ENCODE measurements at places on chromosomes 5 and 9. TPM values are rescaled to one million over a fixed set of nuclear protein-coding genes. Genes with fewer than 3 reads are reported as not detected.

DNA sequence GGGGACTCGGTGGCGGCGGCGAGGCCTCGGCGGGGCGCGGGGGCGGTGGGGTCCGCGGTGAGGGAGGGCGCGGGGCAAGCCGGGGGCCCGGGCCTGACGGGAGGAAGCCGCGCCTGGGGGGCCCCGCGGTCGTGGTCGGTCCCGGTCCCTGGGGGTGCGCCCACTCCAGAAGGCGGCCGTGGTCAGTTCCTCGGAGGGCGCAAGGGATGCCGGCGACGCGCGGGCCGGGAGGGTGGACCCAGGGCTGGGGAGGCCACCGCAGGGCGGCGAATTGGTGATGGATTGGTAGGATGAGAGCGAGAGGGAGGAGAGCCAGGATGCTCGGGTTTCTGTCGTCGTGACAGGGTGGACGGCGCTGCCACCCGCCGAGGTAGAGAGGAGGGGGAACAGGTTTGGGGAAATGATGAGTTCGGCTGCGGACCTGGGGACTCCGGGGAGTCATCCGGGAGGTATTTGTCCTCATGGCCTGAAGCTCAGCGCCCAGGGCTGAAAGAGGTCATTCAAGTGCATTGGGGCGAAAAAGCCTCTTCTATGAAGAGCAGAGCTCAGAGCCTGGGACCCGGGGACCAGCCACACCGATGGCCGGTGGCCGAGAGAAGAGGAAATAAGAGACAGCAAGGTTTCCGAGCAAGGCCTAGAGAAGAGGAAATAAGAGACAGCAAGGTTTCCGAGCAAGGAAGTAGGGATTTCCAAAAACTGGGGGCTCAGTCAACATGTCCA is 557 bp downstream of the GNG10 start:
- no peak for DNase-seq

GRCh38 chr5:69432412-69433206 is 17.7 kb downstream of the MARVELD2 start:
- no peak for DNase-seq

- no peak for DNase-seq
These were observed 63.5 kb upstream of the RAD23B start for GRCh38 chr9:107219486-107220077.

GRCh38 chr5:150734579-150735384 is 24.0 kb downstream of the DCTN4 start:
- DNase-seq = no peak

DNA sequence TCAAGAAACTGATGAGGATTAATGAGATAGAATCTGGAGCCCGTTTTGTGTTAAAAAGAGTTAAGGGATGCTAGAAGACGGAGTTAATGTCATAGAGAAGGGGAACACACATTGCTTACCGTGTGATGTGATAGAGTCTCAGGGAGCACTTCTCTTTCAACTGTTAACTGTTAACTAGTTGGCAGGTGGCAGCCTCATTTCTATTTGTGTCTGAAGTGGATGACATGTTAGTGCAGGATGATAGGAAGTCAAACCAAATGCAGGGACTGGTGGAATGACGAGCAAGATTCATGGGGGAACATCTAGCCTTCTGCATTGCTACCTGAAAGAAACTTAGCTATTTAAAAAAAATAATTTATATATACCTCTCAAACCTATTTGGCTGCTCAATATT is 222.7 kb downstream of the MAST4 start:
- DNase-seq = no peak

DNA sequence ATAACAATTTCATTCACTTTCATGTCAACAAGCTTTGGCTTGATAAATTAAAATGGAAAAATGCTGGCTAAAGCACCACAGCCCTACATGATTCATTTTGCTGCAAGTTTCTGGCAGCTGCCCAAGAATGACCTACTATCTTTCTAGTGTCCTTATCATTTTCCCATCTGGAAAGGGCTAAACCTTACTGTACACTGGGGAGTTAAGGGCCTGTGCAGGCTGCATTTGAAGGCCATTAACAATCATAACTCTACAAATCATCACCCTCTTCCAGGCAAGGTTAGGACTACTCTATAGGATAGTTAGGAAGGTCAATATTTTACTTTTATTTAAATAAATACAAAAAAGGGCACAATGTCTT is 579.7 kb upstream of the ZNF608 start:
- DNase-seq = no peak

- no peak for DNase-seq
These were observed 75.6 kb downstream of the TLR4 start for GRCh38 chr9:117779760-117780159.

ZBED3 gene
- 33.5 TPM for polyA plus RNA-seq
